ENCODE measurements at places on chromosomes 1 and 21.
A peak's percentile ranks its signal among the peaks of the same experiment; 100 is the strongest.

DNA sequence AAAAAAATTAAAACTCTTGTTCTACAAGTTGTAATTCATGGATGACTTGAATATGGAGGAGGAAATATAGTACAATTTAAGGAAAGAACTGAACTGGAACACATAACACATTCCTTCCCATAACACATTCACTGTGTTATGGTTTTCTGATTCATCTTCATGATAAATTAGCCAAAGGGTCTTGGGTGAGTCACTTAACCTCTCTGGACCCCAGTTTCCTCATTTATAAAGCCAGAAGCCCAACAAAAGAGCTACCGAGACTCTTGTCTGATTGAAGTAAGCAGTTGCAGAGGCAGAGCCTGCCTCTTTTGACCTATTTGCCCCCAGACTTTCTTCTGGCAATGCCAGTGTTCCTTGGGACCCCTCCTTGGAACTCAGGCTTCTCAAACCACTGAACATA is 161.9 kb upstream of the KCTD3 start:
- no peak for DNase-seq

GRCh38 chr1:209390764-209391163 is 192.8 kb upstream of the CAMK1G start:
- no peak for DNase-seq

DNA sequence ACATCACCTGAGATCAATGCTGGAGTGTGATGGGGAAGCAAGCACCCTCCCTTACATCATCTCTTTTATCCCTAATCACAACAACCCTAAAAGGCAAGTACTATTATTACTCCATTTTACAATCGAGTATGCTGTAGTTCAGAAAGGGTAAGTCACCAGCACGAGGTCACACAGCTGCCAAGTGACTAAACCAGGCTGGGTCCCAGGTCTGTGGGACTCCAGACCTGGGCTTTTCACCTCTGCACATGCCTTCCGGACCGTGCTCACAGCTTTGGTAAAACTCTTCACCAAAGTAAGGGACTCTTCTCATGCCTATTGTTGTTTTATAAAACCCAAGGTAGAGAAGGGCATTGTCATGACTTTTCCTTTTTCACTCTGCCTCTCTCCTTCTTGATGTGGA is 130.9 kb downstream of the DMRTB1 start:
- no peak for DNase-seq

DNA sequence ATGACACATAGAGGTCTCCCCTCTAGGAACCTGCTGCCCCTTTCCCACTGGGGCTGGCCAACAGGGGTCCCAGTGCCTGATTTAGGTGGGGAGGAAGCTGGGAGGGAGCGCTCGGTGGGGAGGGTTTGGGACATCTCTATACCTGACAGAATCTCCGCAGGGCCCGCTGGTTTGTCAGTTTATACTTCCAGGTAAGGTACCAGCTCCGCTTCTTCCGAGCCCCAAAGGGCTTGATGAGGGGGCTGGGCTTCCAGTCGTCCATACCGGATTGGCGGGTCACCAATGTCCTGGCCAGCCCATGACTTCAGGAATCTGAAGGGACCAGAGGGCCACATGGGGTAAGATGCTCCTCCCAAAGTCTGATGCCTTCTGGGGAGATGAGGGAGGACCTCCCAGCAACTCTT is 672 bp downstream of the POMGNT1 start:
- no peak for DNase-seq

DNA sequence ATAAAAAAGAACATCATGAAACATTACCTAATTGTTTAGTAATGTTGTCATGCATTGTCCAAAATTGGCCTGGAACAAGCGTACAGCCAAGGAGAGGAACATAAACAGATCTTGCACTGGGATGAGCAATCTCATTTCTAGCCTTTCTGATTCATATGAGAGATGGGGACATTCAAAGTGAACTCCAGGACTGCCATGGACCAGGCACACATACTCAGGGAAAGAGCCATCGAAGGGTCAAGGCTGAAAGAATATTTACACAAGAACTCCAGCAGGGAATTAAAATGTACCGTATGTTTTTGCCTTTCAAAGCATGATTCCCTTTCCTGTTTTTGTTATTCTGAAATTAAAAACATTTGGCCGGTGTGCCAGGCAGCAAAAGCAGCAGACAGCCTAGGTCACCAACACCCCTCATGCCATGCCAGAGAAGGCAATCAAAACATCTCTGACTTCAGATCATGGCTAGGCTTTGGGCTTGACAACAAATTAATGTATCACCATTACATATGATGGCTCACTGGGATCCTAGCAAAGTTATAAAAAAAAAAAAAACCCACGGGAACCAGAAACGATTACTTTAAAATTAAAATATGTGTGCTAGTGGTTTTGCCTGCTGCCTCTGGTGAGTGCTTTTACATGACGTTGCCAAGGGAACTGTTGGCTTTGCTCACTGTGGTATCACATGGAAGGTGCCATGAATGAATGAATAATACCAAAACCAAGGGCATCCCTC is 159.8 kb downstream of the TGFBR3 start:
- no peak for DNase-seq

DNA sequence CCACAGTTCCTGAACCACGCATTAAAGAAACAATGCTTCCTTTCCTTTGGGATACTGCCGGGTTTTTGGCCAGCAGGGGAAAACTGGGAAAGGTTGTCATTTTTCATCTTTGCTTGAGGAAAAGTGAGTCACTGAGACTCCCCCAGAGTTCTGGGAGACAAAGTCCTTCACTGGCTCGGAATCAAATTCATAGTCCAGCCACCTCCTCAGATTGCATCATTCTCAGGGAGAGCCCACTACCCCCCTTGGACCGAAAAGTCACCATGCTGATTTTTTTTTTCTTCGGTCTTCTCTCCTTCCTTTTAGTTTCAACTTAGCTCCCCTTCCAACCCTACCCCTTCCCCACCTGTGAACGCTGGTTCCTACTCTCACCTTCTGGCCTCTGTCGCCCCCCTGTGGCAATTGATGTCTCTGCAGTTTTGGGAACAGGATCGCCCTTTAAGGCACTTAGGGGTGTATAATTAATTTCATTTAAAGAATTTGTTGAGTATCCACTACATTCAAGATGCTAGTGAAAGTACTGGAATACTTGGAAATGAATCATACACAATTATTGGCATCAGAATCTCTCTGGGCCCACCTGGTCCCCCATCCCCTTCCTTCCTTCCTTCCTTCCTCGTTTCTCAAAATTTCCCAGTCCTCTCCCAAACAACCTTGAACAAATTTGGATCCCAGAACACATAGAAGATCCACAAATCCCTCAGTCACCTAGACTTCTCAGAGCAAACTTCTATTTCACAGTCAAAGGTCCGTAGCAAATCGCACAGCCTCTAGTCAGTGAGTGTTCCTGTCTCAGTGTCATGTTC is 6.9 kb downstream of the ACKR1 start:
- DNase-seq = peak; percentile 34

DNA sequence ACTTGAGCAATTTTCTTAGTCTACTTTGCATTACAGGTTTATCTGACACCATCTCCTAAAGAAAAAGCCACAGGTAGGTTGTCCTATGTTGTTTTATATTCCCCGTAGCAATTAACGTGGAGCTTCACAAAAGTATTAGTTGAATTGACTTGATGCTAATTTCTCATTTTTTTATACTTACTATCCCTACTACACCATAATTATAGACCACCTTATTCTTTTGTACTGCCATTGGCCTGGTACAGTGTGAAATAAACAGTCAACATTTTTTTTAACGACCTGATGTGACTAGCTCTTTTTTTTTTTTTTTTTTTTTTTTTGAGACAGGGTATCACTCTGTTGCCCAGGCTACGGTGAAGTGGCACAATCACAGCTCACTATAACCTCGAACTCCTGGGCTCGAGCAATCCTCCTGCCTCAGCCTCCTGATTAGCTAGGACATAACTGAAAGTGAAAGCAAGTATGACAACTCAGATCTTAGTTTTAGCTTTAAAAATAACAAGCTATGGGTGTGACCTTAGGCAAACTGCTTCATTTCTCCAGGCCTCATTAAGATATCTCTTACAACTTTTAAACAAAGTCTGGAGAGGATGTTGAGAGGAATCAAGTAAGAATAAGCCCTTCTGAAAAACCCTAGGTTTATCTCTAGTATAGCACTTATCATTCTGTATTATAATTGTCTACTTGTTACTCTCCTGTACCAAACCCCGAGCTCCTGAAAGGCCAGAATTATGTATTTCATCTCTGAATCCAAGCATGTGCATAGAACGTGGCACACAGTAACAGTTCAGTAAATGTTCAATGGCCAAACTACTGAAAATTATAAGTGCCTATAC is 49.5 kb downstream of the LUZP1 start:
- peak; percentile 77 for DNase-seq

- DNase-seq = no peak
These were observed 62.8 kb upstream of the KIF26B start for GRCh38 chr1:245091818-245092637.

DNA sequence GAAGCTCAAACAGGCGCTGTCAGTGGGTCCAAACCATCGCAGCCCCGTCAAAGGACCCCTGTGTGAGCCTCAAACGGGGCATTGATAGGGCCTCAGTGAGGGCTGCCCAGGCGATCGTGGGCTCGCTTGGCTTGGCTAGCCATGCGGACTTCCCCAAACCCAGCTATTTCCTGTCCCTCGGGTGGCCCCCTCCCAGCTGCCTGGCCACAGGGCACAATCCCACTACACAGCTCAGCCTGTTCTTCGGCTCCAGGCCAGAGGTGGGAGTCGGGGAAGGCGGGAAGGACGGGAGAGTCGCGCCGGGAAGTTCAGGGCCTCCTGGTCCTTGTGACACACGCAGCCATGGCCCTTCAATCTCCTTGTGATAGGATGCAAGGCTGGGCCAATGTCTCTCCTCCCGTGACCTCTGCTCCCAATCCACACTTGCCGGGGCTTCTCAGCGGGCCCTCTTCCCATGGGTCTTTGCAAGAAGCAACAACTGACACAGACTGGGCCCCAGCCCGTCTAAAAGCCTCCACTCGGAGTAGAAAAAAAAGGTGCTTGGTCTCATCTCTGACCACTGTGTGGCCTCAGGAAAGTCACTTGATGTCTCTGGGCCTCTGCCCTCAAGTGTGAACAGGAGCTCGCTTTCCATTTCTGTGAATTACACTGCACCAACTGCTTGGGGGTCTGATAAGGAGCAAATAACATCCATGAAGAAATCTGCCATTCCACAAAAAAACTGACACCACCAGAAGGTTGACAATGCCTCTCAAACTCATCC is 7.1 kb upstream of the MATN1 start:
- no peak for DNase-seq

DNA sequence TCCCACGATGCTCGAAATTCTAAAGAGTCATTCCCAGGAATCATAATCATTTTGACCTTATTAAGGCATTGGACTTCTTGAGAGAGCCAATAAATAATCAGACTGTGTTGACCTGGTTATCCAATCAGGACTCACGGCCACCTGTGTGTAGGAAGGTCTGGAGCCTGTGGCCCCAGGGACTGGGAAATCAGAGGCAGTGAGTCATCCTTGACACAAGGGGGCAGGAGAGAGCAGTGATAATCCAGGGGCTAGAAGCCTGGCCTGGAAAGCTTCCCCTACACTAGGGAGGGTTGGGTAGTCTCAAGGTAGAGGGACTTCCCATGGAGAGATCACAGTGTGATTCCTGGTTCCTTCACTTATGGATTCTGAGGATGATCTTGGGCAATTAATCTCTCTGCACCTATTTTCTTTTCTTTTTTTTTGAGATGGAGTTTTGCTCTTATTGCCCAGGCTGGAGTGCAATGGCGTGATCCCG is 4.7 kb downstream of the MR1 start:
- peak; percentile 77 for DNase-seq

- DNase-seq = no peak
These were observed 107.2 kb downstream of the DNM3 start for GRCh38 chr1:171948511-171948910.

- no peak for DNase-seq
These were observed 10.2 kb upstream of the UBL4B start for GRCh38 chr1:110102081-110102480.

- no peak for DNase-seq
These were observed 633 bp upstream of the ETNK2 start for GRCh38 chr1:204152310-204153044.

- DNase-seq = no peak
These were observed 149.2 kb upstream of the SYT6 start for GRCh38 chr1:114302821-114303220.
